ENCODE measurements at places on chromosomes 13 and 19. TPM values are rescaled to one million over a fixed set of nuclear protein-coding genes. Genes with fewer than 3 reads are reported as not detected.

GRCh38 chr19:43406297-43406696, 8.4 kb upstream of the TEX101 start:
- DNase-seq: no peak

DNA sequence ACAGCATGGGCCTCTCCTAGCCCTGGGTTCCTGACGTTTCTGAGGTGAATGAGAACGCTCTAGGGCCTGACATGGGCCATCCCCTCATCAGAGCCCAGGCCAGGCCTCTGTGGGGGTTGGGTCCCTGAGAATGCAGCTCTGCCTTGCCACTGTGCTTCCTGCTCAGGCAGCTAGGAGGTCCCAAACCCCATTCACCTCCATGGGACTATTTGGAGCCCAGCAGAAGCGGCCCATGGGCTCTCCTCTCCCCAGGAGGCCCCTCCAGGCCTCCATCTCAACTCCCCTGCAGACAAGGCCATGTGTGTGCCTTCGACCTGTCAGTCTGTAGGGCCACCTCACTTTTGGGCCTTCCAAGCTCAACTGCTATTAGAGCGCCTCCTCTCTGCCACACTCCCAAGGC, 36.9 kb downstream of the ELL start:
- DNase-seq: no peak

DNA sequence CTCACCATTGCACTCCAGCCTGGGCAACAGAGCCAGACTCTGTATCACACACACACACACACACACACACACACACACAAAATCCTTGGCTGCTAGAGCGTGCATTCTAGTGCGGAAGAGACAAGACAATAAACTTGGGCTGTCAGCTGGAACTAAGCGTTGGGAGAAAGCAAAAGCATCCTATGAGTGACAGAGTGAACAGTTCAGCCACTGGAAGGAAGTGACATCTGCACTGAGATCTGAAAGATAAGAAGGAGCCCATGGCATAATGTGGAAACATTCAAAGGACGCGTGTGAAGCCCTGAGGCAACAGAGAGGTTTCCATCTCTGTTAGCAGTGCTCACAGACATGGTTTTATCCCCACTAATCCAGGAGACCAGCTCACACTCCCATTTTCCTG, 3.5 kb upstream of the SLC1A5 start:
- DNase-seq: no peak

GRCh38 chr13:30608364-30608763, 9.4 kb upstream of the USPL1 start:
- DNase-seq: no peak

DNA sequence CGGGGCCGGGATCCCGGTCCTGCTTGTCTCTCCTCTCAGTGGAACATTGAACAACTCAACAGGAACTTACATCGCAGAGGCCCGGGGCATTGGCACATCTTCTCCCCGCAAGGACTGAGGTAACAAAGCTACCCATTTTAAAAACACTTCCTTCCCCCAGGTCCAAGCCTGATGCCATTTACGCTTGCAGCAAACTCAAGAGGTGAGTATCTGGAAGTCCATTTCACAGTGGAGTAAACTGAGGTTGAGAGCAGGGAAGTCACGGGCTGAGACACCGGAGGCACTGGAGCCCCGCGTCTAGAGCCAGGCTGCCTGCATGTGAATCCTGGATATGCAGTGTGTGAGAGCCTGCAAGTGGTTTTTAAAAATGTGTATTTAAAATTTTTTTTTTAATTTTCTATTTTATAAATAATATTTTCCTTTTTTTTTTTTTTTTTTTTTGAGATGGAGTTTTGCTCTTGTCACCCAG, 492 bp upstream of the PGLYRP1 start:
- DNase-seq: no peak

GRCh38 chr13:90393408-90393807, 954.1 kb upstream of the MIR17HG start:
- no peak for DNase-seq

GRCh38 chr13:64753233-64754000, 2476.7 kb downstream of the PCDH9 start:
- no peak for DNase-seq

GRCh38 chr13:22107549-22107948, 436.7 kb downstream of the FGF9 start:
- no peak for DNase-seq

DNA sequence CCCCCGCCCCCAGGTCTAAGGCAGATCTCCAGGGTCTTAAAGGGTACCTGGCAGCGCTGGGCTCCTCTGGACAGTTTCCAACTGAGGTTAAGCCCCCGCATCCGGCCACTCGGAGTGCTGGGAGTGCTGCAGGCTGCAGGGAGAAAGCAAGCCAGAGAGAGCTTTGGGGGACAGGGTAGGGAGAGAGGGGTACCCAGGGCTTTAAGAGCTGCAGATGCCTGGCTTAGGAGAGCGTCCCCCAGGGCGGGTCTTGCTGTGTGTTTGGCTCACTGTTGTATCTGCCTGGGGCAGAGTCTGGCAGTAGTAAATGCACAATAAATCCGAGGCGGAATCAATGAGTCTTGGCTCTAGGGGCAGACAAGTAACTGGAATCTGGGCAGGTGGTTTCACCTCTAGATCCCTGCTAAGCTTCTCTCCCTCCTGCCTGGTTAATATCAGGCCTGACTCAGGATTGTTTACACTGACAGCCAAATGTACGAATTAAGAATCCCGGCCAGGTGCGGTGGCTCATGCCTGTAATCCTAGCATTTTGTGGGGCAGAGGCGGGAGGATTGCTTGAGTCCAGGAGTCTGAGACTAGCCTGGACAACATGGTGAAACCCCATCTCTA, 798 bp upstream of the COX6B2 start:
- DNase-seq: no peak

GRCh38 chr13:90395846-90396245, 951.6 kb upstream of the MIR17HG start:
- no peak for DNase-seq

DNA sequence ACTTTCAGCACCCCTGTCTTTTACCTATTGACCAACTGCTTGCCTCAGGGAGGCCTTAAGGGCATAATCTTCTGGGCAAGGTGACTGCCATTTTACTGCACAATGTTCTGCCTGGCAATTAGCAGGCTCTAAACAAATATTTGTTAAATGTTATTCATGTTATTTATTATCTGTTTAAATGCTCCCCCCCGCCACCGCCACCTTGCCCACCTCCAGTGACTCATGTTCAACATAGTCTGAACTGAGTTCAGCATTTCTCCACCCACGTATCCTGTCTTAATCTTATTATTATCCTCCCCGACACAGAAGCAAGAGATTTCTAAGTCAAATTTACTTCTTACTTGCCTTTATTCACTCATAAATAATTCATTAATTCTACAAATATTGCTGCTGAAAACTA, 144.8 kb downstream of the LIG4 start:
- no peak for DNase-seq

DNA sequence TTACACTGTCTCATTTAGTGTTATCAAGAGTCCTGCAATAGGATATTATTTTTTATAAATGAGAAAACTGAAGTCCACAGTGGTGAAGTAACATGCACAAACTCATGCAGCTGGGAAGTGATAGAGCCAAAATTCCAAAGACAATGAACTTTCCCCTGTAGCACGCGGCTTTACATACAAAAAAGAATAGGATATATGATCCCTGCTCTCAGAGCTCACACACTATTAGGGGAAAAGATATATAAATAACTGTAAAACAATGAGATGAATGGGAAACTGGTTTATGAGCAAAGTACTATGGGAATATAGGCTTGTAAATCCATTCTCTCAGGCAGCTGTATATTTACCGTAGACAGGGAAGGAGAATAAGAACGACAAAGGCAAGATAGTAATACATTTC, 39.7 kb downstream of the THSD1 start:
- no peak for DNase-seq

GRCh38 chr13:94822356-94822755, 110.0 kb upstream of the SOX21 start:
- no peak for DNase-seq

- no peak for DNase-seq
These were observed 1418.4 kb downstream of the UQCRFS1 start for GRCh38 chr19:27794494-27795042.

DNA sequence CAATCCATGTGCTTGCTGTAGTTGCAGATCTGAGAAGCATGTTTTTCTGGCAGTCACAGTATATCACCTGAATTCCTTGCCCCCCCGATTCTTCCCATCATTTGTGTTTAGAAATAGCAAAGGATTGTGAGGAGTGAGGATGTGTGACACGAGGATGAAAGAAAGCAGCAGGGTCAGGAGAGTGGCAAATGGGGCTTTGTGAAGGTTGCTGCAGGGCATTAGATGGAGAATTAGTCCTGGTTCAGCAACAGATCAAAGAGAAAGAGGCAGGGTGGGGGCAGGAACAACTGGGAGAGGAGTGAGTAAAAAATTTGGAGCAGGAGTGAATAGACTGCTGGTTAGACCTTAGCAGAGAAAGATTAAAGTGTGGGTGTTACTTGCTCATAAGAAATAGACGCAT, 47.7 kb upstream of the TNFSF11 start:
- no peak for DNase-seq

DNA sequence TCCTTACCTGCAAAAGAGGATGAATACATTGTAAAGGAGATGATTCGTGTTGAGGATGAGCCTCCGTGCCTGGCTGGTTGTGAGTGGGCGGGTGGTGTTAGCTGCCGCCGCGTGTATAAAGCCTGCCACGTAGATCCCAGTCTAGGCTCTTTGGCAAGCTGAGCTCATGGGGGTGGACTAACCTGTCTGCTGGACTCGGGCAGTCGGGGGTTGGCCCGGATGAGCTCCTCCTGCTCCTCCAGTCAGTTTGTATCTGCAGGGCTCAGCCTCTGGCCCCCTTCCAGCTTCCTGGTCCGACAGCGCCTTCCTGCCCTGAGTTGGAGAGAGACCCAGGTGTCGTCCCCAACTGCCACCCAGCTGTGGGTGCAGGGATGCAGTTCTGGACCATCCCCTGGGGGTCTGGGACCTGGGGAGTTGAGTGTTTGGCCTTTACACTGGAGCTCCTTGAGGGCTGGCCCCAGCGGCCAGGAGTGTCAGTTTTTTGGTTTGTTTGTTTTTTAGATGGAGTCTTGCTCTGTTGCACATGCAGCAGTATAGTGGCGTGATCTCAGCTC, 20.9 kb downstream of the TECR start:
- no peak for DNase-seq

The PLPPR3 gene
- 3.0 TPM for total RNA-seq

The GPR12 gene
- not detected for total RNA-seq

The ITGBL1 gene
- total RNA-seq: 29.5 TPM

The ZNF799 gene
- total RNA-seq: 2.5 TPM

The OR7G2 gene
- total RNA-seq: not detected

The ADAMTS10 gene
- total RNA-seq: not detected

The RETN gene
- not detected for total RNA-seq

The CRX gene
- total RNA-seq: not detected

The LILRB5 gene
- total RNA-seq: not detected

The ZNF136 gene
- total RNA-seq: 3.7 TPM

The LYPD5 gene
- total RNA-seq: 0.69 TPM

The PRODH2 gene
- total RNA-seq: not detected

All from NCI-H460 (cell line).